ENCODE measurements at places on chromosomes 5 and 9. TPM values are rescaled to one million over a fixed set of nuclear protein-coding genes. Genes with fewer than 3 reads are reported as not detected.

OR2S2 gene
- not detected for total RNA-seq

DNA sequence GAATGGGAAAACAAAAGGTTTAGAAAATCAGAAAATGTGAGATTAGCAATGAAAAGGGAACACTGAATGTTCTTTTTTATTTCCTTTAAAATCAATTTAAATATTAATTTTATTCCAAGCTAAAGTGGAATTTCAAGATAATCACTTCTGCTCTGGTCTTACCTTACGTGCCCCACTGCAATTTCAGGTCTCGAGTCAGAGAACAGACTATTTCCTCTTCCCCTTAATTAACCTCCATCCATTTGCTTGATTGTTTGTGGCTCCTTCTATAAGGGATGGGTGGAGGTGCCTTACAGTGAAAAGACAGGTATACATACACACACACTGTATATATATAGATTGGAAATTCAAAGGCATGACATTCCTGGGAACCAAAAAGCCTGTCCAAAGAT, 137.1 kb downstream of the SUSD1 start:
- no peaks in the 10 kb centered on the region for H3K27me3 ChIP-seq
- H3K36me3 ChIP-seq = no peaks in the 10 kb centered on the region
- peaks cover 39% of the 10 kb centered on the region for H3K4me1 ChIP-seq
- 0 out of 2 replicates have a peak overlapping the region, but pooled peaks have one; percentile 73 for H3K27ac ChIP-seq
- no peak overlapping the region for H3K4me3 ChIP-seq

GRCh38 chr5:669111-669841, 23.9 kb downstream of the TPPP start:
- H3K27ac ChIP-seq = no peak overlapping the region
- peak; percentile 85 for DNase-seq

DNA sequence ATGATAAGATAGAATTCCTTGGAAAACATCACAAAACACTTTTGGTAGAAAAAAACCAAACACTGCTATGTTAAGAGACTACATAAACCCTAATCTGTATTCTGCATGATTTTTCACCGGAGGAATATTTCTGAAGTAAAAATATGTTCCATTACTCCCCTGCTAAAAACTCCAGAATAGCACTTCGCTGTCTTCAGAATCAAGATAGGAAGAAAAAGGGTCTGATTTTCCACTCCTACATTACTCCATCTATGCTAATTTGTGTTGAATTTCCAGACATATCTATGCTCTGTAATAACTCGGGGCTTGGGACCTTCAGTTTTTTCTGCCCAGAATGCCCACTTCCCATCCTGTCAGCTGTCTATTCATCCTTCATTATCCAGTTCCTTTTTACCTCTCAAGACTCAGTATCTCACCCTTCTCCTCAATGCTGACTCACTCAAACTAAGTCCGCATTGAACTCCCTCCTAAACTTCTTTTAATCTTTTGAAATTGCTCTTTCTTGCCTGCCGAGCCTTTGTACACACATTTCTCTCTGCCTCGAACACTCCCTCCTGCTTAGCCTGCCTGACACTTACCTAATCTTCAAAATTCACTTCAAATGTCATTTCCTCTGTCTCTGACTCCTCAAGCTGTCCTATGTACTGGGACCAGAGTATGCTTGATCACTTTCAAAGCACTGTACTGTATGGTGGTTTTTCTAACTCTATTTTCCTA, 171.0 kb downstream of the ARRDC3 start:
- H3K36me3 ChIP-seq = no peaks in the 10 kb centered on the region
- H3K27me3 ChIP-seq = no peaks in the 10 kb centered on the region
- peaks cover 3% of the 10 kb centered on the region for H3K4me1 ChIP-seq
- no peak overlapping the region for H3K27ac ChIP-seq
- no peak overlapping the region for H3K4me3 ChIP-seq
- no peak for DNase-seq

ARID3C gene
- total RNA-seq = 0.23 TPM

C9orf85 gene
- 13.2 TPM for total RNA-seq

TYRP1 gene
- total RNA-seq = 0.14 TPM

DNA sequence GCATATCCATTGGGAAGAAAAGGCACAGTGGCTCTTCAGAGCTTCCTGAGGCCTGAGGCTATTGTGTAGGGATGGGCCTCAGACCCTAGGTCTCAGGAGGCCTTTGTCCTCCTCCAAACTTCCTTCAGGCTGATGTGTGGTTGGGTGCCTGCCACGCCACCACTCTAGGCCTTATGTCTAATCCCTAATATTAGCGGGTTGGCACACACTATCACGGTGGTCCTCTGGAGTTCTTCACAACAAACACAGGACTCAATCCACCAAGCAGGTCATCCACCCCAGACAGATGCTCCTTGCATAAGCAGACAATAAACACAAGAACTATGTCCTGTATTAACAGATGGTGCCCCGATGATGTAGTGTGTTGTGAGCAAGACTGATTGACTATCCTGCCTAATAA, 31.0 kb upstream of the FSTL4 start:
- H3K27ac ChIP-seq = no peak overlapping the region
- H3K36me3 ChIP-seq = no peaks in the 10 kb centered on the region
- DNase-seq = no peak

DNA sequence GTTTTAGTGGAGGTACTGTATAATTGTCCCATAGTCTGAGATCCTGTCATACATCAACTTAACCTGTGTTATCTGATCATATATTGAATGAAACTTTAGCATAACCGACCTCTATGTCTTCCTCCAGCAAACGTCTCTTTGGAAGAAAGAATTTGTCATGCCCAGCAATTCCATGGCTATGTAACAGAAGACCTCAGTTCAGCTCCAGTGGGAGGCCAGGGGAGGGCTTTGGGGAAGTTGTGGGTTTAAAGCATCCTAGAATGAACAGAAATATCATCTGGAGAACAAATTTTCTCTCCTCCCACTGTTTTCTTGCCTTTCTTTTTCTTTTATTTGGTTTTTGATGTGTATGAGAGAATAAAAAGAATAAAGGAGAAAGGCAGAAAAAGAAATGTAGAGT, 164.5 kb downstream of the GAS1 start:
- no peaks in the 10 kb centered on the region for H3K4me1 ChIP-seq
- H3K27me3 ChIP-seq = no peaks in the 10 kb centered on the region
- DNase-seq = no peak
- H3K27ac ChIP-seq = no peak overlapping the region

LCN9 gene
- 1.7 TPM for total RNA-seq

Data from WTC11 (cell line).